ENCODE measurements at places on chromosomes 3 and 15.

- DNase-seq: no peak
Observed at GRCh38 chr3:48997102-48997635, 7.1 kb downstream of the P4HTM start.

- DNase-seq: no peak
Observed at GRCh38 chr3:123644358-123644757, 59.5 kb upstream of the HACD2 start.

GRCh38 chr15:97248376-97248775 lies 712.1 kb upstream of the ARRDC4 start:
- no peak for DNase-seq

GRCh38 chr15:72766780-72767179 lies 16.8 kb downstream of the ADPGK start:
- DNase-seq: no peak

GRCh38 chr15:47620960-47621681 lies 96.2 kb upstream of the SEMA6D start:
- no peak for DNase-seq

GRCh38 chr3:48855681-48856447 lies 8.2 kb upstream of the PRKAR2A start:
- no peak for DNase-seq

DNA sequence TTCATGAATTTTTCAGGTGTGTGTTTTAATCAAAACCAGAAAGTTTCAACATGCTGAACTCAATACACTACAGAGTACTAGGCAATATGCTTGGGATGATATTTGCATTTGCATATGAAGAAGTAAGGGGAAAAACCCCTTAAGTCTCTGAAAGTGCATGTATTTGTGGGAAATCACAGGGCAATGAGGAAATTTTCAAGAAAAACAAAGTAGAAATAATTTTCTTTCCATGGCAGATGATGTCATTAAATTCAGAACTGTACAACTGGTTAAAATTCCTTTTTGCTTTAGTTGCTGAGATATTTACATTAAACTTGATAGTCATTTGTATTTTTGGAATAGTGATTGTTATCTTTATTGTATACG lies 294.0 kb upstream of the TBC1D5 start:
- no peak for DNase-seq

- DNase-seq: no peak
Observed at GRCh38 chr3:123789760-123790159, 94.4 kb downstream of the MYLK start.

DNA sequence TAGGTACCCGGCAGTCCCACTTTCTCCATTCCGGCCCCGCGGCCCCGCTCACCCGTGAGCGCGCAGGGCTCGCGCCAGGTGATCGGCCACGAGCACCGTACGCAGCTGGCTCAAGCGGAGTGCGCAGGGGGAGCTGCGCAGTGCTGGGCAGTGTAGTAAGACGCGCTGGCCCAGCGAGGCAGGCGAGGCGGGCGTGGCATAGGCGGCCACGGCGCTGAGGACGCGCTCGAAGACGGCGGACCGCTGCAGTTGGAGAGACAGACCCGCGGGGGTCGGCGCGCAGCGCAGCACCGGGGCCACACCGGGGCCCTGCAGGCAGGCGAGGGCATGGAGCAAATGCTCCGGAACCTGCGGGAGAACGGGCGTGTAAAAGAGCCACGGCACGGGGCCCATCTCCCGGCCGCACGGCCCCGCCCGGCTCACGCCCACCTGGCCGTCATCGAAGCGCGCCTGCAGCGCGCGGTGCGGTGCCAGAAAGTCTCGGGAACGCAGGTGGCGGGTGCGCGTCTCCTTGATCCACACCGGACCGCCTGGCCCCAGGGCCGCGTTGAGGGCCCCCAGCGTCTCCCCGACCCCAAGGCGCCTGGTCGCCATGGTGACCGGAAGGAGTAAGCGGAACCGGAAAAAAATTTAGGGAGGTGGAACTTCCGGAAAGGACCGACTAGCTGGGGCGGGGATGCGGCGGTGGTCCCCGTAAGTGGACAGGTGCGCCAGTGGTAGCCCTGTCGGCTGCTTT lies at the start of gene DALRD3:
Gene DALRD3, minus strand, starts transcription at position 610 of the 736 bp plus-strand sequence. Its CDS starts 16 bp downstream, at position 594.
- DNase-seq: no peak

Data from stimulated activated CD4-positive, alpha-beta T cell treated with anti-CD3 and anti-CD28 coated beads, TNF-alpha, amount 100 ng/mL, for 48 hours (primary cell).